ENCODE measurements at places on chromosomes 5 and 9.

- DNase-seq, result no peak
Measured at GRCh38 chr5:89729623-89730301, 679.8 kb downstream of the CETN3 start.

DNA sequence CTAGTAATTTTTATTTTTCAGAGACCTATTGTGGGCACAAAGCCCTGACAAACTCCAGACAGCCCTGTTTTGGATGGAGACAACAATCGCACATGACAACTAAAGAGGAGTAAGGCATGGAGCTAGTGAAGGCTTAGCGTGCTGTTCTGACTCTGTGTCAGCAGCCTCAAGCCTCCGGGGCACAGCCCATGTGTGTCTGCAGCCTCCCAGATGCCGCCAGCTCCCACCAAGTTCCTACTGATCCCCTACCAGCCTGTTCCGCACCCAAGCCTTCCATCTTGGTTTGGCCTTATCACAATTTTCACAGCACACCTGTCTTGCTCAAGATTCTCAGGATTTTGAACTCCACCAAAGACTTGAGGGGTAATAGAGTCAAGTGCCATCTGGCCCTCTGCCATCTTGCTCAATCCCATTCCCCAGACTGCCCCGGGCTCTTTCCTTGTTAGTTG, 70.3 kb upstream of the SH3PXD2B start:
- no peak for DNase-seq

- no peak for DNase-seq
Measured at GRCh38 chr5:93246090-93246855, 334.7 kb downstream of the NR2F1-AS1 start.

GRCh38 chr9:68999393-69000105, 14.4 kb downstream of the PRKACG start:
- peak; percentile 16 for DNase-seq

- peak; percentile 76 for DNase-seq
Measured at GRCh38 chr9:124940894-124941678, at the start of gene GOLGA1. TSS of gene GOLGA1 (minus strand) at chr9:124941083. CDS start at chr9:124938711, 2,372 bp downstream.

DNA sequence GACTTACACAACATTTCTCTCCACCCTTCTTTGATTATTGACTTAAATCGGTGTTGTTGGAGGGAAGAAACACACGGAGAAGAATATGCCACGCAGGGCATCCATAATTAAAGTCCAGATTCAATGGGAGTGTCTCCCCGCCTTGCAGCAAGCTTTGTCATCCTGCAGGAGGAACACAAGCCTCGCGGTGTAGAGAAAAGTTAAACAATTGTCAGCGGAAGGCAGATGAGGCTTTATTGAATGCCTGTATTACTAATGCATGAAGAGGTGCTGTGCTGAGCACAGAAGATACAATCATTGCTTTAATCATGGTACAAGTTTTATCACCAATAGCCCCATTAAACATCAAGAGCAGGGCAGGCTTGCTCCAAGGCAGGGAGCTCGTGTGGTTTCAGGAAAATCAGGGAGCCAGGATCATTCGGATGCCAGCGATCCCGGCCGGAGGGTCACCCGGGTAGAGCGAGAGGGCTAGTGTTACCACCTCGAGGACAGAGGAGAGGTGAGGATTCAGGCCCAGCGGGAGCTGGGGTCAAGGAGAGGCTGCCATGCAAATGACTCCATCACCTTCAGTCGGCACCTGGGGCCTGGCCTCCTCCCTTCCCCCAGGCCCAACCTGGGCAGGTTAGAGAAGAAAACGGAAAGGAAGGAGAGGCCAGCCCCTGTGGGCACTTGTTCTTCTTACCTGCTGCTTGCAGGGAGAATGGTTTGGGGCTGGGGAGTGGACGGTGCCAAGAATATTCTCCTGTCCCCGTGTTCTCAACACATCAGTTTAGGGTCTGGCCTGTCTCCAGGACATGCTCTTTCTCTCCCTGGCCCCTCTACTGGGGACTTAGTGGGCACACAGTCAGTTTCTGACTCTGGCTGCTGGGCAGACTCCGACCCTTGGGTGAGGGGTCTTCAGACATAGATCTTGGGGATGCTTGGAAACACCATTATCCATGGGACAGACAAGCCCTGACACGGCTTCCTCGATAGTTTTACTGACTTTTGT, 289.5 kb downstream of the IRX2 start:
- no peak for DNase-seq

GRCh38 chr9:5870691-5871090, 20.0 kb upstream of the MLANA start:
- DNase-seq, result no peak

DNA sequence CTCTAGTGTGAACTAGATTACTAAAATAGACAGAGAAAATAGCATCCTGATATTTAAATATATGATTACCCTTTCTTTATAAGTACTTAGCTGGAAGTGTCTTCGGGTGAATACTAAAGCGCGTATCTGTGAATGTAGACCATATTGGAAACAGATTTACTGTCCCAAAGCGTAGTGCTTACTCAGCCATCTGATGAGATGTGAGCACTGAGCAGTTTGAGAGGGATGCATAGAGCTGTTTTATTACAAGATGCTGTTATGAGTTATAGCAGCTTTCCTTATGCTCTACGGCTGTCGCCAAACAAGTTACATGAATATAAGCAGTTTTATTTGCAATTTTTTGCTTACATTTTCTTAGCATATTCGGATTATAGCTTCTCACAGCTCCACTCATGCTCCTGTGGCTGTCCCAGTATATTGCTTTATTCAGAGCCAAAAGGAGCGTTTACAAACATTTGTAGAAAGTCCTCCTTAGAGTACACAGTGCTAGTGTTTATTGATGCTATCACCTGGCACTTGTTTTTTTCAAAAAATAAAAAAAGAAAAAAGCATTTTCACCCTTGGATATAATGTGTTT, 981.4 kb upstream of the WWC1 start:
- no peak for DNase-seq
